NCI-H1048 (cell line): ENCODE measurements at places on chromosomes 1 and 21.

DNA sequence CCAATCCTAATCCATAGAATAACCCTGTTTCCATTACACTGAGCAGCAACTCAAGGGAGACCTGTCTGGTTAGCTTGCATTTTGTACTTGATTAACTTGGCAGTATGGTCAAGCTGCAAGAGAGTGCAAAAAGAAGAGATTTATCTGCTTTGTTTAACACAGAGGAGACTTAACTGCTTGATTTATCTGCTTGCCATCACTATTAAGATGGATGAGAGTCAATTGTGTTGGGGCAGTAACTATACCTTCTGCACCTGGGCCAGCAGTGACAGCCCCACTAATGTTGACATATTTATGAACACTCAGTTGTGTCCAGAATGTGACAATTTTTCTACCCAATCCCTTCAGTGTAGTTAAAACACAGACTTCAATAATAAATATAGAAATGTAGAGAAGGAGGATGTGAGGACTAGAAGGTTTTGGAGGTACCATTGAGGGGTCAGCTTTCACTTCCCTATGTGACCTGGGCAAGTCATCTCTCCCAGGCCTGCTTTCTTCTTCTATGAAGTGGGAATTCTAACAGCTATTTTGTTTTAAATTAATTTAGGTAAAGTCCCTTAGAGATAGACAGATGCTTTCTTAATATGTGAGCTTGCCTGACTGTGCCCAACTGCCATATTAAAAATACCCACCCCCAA, 159.1 kb upstream of the KCNK2 start:
- no peak for DNase-seq

DNA sequence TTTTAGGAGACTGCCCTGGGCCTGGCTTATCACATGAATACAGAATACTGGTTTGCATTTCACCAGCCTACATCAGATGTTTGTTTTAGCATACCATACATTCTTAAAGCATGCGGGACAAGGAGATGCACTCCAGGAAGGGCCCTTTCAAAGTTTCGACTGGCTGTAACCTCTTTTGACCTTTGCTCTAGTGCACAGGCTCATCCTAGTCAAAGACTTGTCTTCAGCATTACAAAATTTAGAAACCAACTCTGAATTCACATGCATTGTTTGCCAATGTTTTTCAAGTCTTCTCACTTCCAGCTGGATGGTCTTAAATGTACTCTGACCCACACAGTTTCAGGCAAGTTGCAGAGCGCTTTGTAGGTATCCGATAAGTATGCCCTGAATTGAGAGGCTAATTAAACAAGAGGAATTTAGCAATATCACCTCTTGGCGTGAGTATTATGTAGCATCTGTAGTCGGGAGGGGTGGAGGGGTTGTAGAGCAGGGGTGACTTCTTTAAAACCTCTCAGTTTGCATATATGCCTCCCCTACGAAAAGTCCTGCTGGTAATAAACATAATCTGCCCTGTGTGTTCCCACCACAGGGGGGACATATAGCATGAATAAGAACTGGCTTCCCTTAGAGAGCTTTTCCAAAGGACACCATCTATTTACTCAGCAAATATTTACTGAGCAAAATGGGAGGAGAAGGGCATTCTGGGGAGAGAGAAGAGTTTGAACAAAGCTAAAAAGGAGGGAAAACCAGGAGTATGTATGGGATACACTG, 24.4 kb upstream of the AHCYL1 start:
- DNase-seq = no peak

GRCh38 chr1:81606656-81607055, 194.1 kb upstream of the ADGRL2 start:
- DNase-seq = no peak

- no peak for DNase-seq
These were observed 505.2 kb upstream of the NR5A2 start for GRCh38 chr1:199522338-199522737.

- no peak for DNase-seq
These were observed 779 bp downstream of the THEM5 start for GRCh38 chr1:151852733-151853132.

- no peak for DNase-seq
These were observed 5.5 kb upstream of the CD1A start for GRCh38 chr1:158248771-158249170.

DNA sequence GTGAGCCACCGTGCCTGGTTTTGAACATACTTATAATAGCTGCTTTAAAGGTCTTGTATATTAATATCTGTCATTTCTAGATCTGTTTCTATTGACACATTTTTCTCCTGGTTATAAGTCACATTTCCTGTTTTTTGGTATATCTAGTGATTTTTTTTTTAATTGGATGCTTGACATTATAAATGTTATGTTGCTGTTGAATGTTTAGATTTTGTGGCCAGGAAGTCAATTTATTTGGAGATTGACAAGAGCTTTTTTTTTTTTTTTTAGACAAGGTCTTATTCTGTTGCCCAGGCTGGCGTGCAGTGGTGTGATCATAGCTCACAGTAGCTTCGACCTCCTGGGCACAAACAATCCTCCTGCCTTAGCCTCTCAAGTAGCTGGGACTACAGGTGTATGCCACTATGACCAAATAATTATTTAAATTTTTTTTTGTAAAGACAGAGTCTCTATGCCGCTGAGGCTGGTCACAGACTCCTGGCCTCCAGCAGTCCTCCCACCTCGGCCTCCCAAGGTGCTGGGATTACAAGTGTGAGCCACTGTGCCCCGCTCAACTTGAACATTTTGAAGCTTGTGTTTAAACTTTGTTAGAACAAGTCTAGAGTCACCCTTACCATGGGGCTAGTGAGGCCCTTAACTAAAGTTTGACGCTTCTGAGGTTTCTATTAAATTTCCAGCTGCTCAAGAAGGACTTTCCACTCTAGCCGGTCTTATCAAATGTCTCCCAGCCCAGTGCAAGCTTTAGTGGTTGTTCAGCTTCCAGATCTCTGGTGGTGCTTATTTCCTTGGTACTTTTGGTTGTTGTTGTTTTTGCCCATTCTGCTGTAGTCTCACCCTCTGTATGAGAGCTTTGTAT, 8.6 kb upstream of the CHI3L2 start:
- DNase-seq = no peak

DNA sequence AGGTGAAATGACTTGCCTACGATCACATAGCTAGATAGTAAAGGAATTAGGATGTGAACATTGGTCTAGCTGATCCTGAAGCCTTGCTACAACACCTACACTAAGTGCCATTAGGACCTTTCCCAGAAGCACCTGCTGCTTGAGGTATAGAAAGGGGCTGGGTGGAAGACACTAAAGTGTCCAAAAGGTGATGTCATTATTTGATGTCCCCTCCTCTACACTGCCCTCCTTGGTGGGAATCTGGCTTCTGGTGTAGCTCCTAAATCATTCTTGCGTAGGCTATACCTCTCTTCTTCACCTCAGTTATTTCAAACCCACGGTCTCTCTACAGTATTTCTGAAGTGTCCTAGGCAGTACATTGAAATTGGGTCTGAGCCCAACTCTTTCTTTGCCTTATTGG, 132.5 kb upstream of the FGGY start:
- no peak for DNase-seq

DNA sequence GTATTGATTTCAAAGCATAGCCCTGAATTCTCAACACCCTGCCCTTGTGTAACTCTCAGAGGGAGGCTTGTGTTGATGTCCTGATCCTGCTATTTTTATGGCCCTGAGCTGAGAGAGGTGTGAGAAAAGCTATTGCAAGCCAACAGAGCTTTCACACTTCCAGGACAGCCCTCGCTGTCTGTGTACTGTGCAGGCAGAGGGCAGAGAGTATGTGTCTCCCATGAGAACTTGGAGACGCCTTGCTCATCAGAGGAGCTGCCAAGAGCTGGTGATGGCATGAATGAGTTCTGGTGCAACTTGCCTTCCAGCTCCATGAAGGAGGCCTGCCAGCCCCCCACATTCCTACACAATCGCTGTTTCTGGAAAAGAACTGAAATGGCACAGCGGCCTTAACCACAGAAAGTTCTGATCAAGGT, 144.1 kb upstream of the AJAP1 start:
- DNase-seq = no peak

DNA sequence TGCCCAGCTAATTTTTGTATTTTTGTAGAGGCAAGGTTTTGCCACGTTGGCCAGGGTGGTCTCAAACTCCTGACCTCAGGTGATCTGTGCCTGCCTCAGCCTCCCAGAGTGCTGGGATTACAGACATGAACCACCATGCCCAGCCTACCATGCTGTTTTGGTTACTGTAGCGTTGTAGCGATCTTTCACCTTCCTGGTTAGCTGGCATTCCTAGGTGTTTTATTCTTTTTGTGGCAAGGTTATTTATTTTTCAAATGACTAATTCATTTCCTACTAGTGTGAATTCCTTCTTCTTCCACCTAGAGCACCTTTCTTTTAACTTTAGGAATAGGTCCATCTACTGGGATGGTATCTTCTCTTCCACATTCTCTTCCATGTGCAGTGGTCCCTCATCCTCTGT, 29.3 kb downstream of the TMEM200B start:
- DNase-seq = no peak

GRCh38 chr1:197312163-197312562, 44.1 kb downstream of the CRB1 start:
- no peak for DNase-seq

DNA sequence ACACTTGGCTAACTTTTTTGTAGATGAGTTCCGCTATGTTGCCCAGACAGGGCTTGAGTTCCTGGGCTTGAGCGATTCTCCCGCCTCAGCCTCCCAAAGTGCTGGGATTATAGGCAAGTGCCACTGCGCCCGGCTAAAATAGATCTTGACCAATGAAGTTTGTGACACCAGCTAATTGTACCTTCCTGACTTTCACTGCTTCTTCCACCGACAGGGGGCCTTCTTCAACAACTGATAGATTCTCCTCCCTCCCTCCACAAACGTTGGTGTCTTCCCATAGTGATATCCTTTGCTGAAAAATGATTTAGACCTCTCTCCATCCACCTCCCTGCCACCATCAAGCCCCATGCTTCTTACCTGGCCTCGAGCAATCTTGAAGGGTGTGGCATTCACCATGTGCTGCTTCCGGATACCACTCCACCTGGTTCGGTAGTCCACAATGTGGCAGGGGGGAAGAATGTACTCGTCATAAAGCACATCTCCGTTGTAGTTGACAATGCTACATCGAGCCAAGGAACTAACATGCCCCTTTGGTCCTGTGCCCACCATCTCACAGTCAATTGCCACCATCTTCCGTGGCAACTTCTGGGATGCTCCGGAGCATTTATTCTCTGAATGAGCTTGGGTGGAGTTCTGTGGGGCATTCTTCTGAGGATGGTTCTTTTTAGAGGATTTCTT, 1.6 kb upstream of the METTL25B start:
- DNase-seq = no peak

- DNase-seq = no peak
These were observed 157.1 kb downstream of the ELAVL4 start for GRCh38 chr1:50265790-50266314.

DNA sequence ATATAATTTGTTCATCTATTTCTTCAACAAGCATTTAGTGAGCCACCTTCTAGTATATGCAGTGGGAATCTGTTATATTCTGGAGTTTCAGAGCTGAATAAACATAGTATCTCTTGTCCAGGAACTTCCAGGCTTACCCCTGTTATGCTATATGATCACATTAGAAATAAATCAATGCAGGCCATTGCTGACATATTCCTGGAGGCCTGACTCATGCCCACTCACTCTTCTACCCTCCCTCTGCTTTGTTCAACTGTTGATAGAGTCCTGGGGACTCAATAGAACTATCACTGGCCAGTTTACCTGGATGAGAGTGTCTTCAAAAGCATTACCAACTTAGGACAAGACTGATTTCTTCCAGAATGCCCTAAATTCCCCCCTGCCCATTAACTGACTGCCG, 29.3 kb upstream of the SRSF10 start:
- no peak for DNase-seq

DNA sequence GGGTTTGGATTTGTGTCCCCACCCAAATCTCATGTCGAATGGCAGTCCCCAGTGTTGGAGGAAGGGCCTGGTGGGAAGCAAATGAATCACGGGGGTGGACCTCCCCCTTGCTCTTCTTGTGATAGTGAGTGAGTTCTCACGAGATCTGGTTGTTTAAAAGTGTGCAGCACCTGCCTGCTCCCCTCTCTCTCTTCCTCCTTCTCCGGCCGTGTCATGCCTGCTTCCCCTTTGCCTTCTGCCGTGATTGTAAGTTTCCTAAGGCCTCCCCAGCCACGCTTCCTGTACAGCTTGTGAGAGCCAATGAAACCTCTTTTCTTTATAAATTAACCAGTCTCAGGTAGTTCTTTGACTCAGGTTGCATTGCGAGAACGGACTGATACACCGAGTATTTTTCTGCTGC, 15.9 kb downstream of the CLDN14 start:
- no peak for DNase-seq

DNA sequence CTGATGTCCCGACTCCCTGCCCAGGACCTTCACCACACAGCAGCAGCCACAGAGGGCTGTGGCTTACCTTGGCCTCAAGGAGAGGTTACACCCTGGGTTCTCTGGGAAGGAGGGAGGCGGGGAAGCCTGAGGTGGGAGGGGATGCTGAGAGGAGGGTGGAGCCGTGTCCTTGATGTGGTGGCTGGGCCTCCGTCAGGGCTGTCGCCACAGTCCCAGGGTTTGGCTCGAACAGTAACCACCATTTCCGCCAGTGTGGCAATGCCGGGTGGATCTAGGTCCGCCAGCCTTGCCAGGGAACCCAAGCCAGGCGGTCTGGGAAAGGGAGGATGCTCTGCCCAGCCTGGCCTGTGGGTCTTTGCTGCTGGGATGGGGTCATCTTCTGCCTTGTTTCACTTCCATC, 18.4 kb upstream of the CDCA8 start:
- no peak for DNase-seq

DNA sequence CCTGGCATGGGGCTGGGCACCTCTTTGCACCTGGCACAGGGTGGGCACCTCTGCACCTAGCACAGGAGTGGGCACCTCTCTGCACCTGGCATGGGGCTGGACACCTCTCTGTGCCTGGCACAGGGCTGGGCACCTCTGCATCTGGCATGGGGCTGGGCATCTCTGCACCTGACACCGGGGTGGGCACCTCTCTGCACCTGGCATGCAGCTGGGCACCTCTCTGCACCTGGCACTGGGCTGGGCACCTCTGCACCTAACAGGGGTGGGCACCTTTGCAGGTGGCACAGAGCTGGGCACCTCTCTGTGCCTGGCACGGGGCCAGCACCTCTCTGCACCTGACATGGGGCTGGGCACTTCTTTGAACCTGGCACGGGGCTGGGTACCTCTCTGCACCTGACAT, 29.4 kb upstream of the CCDC27 start:
- no peak for DNase-seq

GRCh38 chr1:50333595-50333974, 89.7 kb downstream of the DMRTA2 start:
- peak; percentile 31 for DNase-seq

DNA sequence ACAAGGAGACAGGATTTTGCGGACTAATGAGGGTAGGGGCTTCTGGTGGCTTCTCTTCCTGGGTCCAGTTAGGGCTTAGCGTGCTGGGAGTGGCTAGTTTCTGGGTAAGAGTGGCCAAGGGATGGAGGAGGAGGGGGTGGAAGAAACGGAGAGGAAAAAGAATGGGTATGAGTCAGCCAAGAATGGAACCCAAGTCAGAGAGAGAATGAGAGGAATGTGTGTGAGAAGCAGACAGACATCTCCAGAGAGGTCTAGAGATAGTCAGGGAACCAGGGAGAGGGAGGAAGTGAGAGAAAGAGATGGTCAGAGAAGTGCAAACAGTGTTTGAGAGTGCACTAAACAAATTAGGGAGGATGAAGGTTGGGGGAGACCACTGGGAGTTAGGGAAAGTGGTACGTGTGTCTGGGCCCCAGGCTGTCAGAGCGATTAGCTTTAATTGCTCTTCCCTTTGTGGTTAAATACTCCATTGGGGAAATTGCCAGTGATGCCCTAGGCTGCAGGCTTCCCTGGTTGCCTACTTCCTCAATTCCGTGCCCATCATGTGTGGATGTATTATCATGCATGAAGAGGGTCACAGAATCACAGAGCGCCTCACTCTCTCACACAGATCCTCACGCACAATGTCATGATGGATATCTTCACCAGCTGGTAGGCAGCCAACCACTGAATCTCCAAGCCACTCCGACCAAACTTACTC, 1.4 kb downstream of the PEA15 start:
- DNase-seq = peak; percentile 26
